Stimulated activated CD8-positive, alpha-beta memory T cell treated with anti-CD3 and anti-CD28 coated beads, Interleukin-7, amount 100 ng/mL, for 48 hours (primary cell): ENCODE measurements at places on chromosomes 7 and 10.

GRCh38 chr7:2193575-2194305, 39.0 kb downstream of the MAD1L1 start:
- DNase-seq = no peak

GRCh38 chr10:34206078-34206934, 608.8 kb downstream of the PARD3 start:
- no peak for DNase-seq

DNA sequence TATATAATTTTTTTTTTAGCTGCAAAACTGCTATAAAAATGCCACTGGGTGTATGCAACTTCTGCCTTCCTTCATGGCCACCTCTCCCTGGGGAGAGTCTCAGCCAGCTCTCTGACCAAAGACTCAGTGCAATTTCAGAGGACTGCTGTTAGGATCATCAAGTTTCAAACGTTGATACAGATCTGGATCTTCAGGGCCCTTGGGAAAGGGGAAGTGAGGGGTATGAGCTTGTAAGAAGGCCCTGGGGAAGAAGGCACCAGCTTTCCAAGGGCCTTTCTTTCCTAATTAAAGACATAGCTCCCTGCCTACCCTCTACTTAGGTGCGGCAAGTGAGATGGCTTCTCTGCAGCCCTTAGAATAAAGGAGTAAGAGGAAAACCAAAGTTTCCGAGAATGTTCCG, 130.4 kb downstream of the CUL2 start:
- DNase-seq = no peak

GRCh38 chr10:106935978-106936451, 228.5 kb downstream of the SORCS1 start:
- no peak for DNase-seq

- no peak for DNase-seq
Observed at GRCh38 chr10:50439187-50439586, 184.6 kb downstream of the SGMS1 start.

- no peak for DNase-seq
Observed at GRCh38 chr7:98848918-98849317, 20.9 kb downstream of the TMEM130 start.

DNA sequence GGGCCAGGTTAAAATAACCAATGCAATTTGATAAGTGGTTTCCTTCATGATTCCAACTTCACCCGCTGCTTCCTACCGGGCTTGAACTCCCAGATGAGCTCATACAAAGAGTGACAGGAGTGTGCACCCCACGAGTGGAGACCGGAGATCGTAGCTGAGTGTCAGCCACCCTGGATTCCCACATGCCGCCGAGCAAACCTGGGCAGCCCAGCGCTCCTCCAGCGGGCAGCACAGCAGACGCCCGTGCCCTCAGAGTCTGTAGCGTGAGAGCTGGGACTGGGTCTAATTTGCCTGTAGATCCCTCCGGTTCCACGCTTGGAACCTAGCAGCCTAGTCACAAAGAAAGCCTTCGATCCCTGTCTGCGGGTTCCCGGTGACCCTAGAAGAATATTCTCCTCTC, 476.1 kb upstream of the MGMT start:
- no peak for DNase-seq

DNA sequence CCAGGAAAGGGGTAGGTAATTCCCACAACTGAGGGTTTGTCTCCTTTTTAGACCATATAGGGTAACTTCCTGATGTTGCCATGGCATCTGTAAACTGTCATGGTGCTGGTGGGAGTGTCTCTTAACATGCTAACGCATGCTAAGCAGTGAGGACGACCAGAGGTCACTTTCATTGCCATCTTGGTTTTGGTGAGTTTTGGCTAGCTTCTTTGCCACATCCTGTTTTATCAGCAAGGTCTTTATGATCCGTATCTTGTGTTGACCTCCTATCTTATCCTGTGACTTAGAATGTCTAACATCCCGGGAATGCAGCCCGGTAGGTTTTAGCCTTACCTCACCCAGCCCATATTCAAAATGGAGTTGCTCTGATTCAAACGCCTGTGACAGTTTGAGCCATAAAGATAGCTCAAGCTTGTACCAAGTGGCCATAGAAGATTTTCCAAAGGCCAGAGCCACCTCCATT, 176.0 kb upstream of the NAMPT start:
- no peak for DNase-seq

DNA sequence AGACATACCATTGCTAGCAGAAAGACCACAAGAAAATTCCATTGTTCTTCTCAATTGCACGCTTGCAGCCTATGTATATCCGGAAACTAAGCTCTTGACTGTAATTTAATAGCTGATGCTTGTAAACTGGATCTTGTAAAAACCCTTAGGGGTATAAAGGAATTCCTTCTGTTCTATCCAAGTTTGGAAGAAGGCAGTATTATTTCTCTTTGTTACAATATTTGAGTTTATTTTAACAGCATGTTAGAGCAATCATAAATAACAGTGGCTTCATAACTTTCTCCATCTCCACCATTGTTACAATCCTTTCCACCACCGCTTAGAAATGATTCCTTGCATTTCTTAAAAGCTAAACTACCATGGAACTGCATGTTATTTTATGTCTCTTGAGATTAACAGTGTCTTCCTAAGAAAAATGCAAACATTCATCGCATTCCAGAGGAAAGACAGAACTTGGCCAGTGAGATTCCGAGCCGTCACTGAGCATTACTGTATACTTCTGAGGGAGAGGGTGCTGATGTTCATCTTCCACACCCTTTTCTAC, 92.5 kb downstream of the TRIL start:
- no peak for DNase-seq

- no peak for DNase-seq
Observed at GRCh38 chr10:8058274-8059111, 4.0 kb downstream of the GATA3 start.

GRCh38 chr10:126437635-126438406, 49.5 kb upstream of the ADAM12 start:
- no peak for DNase-seq

GRCh38 chr7:24587853-24588252, 14.6 kb downstream of the PALS2 start:
- no peak for DNase-seq

GRCh38 chr7:107494884-107495283, 25.0 kb downstream of the GPR22 start:
- no peak for DNase-seq

DNA sequence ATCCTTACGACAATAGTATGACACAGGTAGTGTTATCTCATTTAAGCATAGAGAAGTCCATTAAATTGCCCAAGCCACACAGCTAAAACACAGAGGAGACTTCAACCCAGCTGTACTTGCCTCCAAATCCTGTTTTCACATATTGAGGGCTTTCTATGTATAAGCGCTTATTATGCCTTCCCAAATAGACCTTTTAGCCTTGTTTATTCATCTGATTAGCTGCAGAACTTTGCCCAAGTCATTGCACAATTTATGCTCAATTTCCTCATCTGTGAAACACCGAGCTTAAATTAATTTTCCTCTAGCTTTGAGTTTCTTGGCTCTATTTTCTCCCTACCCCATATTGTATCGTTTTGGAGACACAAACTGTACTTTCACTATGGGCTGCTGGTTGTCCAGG, 15.5 kb downstream of the NPS start:
- DNase-seq = no peak

DNA sequence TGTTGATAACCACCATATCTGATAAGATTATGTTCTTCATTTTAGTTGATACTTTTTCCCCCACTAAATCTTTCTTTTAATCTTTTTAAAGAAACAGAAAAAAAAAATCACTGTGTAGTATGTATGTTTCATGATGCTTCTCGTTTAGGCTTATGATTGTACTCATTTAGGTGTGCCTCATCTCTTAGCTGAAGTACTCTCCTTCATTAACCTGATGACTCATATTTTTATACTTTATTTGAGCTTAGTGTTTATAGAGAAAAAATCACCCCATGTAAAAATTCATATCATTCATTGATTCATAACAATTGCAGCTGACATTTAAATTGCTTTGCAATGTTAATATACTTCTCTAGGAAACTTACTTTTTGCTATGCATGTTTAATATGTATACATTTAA, 158.9 kb downstream of the MLLT10 start:
- DNase-seq = no peak

DNA sequence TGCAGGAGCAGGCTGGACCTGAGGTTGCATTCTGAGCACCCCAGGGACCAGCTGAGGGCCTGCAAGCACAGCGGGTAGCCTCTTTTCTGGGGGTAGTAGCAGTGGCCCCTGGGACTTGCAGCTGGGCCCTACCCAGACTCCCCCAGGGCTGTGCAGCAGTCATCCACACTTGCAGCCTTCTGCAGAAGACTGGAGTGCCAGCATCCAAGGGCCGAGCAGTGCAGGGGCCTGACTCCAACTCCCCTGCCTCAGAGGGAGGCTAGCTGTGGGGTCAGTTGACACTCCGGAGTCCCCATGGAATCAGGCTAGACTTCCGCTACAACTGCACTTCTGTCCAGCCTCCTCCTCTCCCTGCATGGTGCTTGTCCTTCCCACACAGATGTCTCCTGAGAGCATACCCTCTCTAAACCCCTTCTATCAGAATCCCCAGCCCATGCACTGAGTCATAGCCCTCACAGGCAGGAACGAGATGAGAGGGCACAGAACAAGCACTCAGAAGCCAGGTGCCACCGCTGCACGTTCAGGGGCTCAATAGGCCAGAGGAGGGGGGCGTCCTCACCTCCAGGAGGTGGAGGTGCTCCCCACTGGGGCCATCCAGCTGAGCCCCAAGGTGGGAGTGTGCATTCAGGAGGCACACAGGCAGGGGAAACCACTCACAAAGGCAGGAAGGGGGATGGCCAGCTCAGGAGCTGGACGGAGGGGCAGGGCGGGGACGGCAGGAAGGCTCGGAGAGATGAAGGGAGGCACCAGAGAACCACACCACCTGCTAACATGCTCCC, 7.5 kb downstream of the RASGEF1A start:
- no peak for DNase-seq

DNA sequence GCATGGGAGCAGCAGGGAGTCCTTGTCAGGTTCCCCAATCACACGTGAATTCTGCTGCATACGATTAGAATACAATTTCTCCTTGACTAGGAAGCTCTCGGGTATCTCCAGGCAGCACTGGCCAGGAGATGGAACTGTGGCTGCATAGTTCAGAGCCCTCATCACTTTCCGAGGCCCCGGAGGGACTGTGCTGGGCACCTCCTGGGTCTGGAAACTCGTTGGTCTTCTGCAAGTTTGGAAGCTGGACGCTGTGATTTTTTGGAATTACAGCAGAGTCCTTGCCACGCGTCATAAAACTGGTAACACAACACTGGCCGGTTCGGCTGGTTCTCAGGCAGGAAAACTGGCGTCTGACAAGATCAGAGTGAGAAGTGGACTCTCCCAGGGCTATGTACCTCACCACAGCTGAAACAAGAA, 216.1 kb downstream of the CCDC3 start:
- DNase-seq = no peak

DNA sequence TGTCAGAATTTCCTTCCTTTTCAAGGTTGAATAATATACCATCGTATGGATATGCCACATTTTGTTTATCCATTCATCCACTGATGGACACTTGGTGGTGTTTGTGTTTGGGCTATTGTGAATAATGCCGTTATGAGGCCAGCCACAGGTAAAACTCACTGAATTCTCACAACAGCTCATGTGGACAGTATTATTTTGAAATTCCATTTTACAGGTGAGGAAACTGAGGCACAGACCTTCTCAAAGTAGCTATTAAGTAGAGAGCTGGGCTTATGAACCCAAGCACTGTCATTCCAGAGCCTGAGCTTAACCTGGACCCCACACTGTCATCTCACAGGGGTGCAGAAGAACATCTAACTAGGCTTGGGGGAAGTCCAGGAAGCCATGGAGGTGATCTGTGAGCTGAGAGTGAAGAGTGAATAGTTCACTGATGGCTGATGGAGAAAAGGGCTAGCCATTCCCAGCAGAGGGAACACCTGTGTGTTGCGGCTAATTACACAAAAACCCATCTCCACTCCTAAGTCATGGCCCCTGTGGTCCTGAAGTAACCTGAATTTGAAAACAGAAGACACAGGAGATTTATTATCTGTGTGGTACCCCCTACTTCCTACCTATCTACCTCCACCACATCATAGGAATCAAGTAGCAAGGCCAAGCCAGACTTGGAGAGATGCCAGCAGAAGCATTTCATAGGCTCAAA, 8.7 kb downstream of the INMT start:
- DNase-seq = no peak

DNA sequence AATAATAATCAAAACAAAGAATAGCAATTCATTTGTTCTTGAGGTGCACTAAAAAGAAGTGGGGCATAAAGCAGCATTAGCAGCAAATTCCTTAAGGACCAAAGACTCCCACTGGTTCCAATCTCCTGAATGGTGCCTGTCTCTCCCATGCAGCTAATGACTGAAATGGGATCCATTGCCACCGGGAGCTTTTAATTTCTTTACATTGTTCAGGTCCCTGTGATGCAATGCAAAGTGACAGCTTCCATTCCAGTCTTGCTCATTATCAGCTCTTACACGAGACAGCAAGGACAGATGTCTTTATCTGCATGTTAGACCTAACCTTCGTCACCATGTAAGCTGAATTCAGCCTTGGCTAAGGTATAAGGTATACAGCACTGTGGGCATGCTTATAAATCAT, 148.1 kb downstream of the POU6F2 start:
- no peak for DNase-seq

DNA sequence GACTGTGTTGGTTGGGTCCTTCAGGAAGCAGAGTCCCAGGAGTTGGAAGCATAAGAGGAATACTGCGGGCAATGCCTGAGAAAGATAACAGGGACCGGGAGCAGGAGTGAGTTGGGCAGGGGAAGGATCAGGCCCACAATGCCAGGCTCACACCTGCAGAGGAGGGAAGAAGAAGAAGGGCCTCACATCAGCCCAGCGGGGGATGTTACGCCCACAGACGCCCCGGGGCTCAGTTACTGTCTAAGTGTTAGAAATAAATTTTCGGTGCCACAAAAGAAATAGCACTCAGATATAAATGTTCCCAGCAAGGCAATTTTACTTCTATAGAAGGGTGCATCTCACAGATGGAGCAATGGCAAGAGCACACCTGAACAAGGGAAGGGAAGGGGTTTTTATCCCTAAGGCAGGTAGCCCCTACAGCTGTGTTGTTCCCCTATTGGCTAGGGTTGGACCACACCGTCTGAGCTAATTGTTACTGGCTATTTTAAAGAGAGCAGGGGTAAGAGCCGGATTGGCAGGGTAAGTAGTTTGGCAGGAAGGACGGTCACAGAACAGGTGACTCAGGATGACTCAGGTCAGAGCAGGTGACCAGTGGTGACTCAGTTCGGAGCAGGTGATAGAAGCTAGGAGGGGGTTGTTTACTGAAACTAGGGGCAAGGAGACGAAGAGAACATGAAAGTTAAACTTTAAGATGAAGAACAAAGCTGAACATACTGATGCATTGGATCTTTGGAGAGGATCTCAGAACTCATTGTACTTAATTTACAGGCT, at the start of gene NOS3:
Gene NOS3, plus strand, starts transcription at position 602 of the 771 bp plus-strand sequence. CDS start 2,787 bp downstream, outside the sequence.
- DNase-seq = no peak
